Stimulated activated CD8-positive, alpha-beta memory T cell treated with anti-CD3 and anti-CD28 coated beads, Interleukin-7, amount 100 ng/mL, for 4 hours (primary cell): ENCODE measurements at places on chromosomes 6 and 20.

DNA sequence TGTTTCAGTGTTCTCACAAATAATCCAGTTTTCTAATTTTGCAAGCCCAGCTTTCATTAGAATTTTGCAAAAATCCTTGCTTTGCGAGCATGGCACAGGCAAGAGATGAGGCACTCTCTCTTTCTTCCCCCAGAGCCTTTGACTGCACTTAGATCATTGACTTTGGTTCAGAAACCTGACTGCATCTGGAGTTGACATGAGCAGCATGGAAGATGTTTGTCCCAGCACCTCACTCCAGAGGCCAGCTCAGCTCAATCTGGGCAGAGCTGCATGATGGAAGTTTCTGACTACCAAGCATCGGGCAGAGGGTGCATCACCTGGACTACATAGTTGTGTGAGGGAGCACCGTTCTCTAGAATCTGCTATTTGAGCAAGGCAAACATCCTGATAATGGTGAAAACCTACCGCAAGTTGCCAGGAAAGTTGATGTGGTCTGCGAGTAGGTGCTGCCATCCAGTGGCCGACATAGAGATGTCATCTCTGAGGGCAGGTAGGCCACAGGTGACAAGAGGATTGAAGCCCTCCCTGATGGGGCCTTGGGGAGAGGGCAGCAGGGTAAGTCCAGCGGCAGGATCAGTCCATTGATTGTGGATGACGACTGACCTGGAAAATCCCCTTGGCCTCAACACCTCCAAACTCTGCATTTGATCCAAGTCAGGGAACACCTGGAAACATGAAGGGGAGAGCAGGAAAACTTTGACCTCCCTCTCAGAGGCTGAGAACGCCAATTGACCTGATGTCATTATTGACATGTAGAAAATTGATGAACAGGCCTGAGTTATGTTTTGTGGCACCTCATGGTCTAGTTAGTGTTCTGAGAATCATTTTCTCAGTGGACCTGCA lies 3.8 kb upstream of the LPA start:
- DNase-seq, result no peak

DNA sequence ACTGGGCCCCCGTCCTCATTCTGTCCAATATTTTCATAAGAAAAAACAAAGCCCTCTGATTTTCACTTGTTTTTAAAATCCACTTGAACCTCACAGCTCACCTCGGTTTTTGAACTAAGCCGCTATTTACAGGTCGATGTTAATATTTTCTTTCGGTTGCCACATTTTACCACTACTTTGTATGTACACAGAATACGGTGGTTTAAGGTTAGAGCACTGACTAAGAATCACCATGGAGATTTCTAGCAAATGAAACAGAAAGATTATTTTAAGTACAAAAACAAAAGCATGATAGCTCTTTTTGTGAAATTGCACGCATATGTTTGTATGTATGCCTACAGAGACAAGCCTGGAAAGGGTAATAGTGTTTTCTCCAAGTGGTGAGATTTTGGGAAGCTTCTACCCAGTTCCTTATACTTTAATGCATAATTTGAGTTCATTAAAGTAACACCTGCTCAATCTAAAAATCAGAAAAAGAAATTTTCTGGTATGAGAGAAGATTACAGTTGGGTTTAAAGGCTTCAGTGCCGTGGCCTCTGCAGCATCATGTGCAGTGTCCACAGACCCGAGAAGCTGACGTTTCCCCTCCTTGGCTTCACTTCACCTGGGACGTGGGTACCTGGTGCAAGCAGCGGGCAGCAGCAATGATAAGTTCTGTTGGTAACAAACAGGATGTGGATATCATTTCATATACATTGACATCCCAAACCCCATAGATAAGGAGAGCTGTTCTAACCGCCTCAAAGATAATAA lies 144.0 kb downstream of the UST start:
- no peak for DNase-seq

GRCh38 chr6:23775127-23775526 lies 350.9 kb upstream of the NRSN1 start:
- no peak for DNase-seq

GRCh38 chr6:32370505-32370904 lies 1.2 kb downstream of the TSBP1 start:
- no peak for DNase-seq

DNA sequence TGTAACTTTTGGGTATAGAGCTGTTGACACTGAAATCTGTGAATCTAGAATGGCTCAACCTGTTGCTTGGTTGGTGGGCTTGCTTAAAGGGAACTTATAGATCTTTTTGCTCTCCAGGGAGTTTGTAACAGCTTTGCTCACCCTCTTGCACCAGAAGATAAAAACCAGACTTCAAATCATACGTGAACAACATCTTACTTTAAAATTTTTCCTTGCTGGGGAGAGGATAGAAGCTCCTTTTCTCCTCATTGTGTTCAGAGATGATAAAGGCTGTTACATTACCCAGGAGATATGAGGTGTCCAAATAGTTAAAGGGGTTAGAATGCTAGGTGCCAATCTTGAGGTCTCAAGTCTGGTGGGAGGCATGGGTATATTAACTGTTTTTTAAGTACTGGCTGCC lies 46.8 kb downstream of the RALGAPB start:
- DNase-seq, result no peak

- no peak for DNase-seq
Observed at GRCh38 chr6:140153703-140154102, 779.3 kb upstream of the CITED2 start.

GRCh38 chr6:147930745-147931144 lies 411.9 kb upstream of the SASH1 start:
- DNase-seq, result no peak

- no peak for DNase-seq
Observed at GRCh38 chr6:15147827-15148226, 98.0 kb upstream of the JARID2 start.

- DNase-seq, result no peak
Observed at GRCh38 chr6:56540232-56541029, 102.3 kb downstream of the DST start.

DNA sequence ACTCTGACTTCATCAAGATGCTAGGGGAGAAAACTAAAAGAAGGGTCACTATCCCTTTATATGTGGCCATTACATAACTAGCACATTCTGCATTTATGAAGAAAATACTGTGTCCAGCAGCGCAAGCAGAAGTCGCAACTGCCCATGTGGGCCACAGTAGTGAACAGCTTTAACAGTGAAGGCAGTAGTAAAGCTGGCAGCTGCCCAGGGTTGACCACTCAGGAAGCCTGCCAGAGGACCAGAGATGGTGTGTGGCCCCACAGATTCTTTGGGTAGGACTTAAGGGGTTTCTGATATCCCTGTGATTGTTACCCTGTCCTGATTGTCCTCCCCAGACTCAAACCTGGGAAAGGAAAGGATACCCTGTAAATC lies 88.3 kb upstream of the NT5E start:
- DNase-seq, result no peak

GRCh38 chr6:114100215-114100994 lies 129.5 kb upstream of the HDAC2 start:
- no peak for DNase-seq

- no peak for DNase-seq
Observed at GRCh38 chr6:28618898-28619555, 93.3 kb downstream of the GPX5 start.

DNA sequence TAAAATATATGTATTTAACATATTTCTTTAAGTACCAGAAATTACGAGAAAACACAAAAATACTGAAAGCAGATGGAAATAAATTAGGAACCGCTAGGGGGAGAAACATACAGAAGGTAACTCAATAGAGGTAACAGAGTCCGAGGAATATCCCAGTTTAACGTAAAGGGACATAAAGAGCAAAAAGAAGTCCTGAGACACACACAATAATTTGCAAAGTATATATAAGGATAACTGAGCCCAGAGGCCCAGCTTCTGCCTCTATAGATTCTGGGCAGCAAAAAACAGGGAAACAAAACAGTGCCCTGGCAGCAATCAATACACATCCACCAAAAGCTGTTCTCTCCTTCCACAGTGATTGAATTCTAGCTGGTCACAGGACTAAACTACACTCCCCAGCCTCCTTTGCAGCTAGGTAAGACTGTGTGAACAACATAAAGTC lies 15.1 kb downstream of the TBC1D32 start:
- DNase-seq, result no peak

DNA sequence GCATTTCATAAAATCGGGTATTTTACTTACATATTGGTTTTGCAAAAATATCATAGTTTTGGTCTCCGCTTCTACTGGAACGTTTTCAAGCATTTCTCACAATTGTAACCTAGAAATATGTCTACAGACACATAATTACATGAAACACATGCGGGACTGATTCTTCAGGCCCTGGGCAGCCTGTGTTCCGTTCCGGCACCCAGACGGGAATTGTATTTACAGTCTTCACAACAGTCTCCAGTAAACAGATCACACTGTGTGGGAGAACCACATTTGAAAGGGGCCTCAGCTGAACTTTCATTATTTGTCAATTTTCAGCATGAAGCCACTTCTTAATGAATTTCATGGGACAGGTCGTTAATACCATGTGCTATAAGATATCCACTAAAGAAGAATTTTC lies 196.9 kb downstream of the DST start:
- DNase-seq, result no peak

- DNase-seq, result no peak
Observed at GRCh38 chr6:112311950-112312547, 35.1 kb upstream of the RFPL4B start.
